ENCODE measurements at places on chromosomes 11 and 22. TPM values are rescaled to one million over a fixed set of nuclear protein-coding genes. Genes with fewer than 3 reads are reported as not detected.

The SLC39A13 gene
- 31.3 TPM for polyA plus RNA-seq

The C22orf15 gene
- polyA plus RNA-seq, result 0.43 TPM

The ARHGAP8 gene
- polyA plus RNA-seq, result 16.2 TPM

The TIMP3 gene
- 52.6 TPM for polyA plus RNA-seq

The MS4A7 gene
- 15.7 TPM for polyA plus RNA-seq

The MS4A6A gene
- polyA plus RNA-seq, result 53.8 TPM

The TSPAN18 gene
- polyA plus RNA-seq, result 59.1 TPM

The KDELR3 gene
- polyA plus RNA-seq, result 47.2 TPM

The CST6 gene
- 1.7 TPM for polyA plus RNA-seq

The ANO9 gene
- polyA plus RNA-seq, result 169 TPM

The NPAS4 gene
- 1.7 TPM for polyA plus RNA-seq

The IGLL1 gene
- 0.60 TPM for polyA plus RNA-seq

The SELENOH gene
- polyA plus RNA-seq, result 115 TPM

The JHY gene
- polyA plus RNA-seq, result 7.5 TPM

The PLEKHA7 gene
- polyA plus RNA-seq, result 59.0 TPM

The SMARCB1 gene
- 84.8 TPM for polyA plus RNA-seq

The PATZ1 gene
- 38.0 TPM for polyA plus RNA-seq

The TRIM49 gene
- not detected for polyA plus RNA-seq

The TTC36 gene
- 1.9 TPM for polyA plus RNA-seq

The CEND1 gene
- 2.0 TPM for polyA plus RNA-seq

The OR10A2 gene
- polyA plus RNA-seq, result 0.04 TPM

The C22orf31 gene
- polyA plus RNA-seq, result 1.5 TPM

The ZNF214 gene
- polyA plus RNA-seq, result 7.7 TPM

The GAB4 gene
- polyA plus RNA-seq, result not detected

The CHCHD10 gene
- polyA plus RNA-seq, result 88.2 TPM

The FRMD8 gene
- polyA plus RNA-seq, result 23.5 TPM

The ASCL3 gene
- polyA plus RNA-seq, result 0.18 TPM

The INS gene
- polyA plus RNA-seq, result 0.39 TPM

The ADAMTS15 gene
- 6.3 TPM for polyA plus RNA-seq

The MYBPC3 gene
- polyA plus RNA-seq, result 0.01 TPM

The TMEM191B gene
- 8.1 TPM for polyA plus RNA-seq

The PRDM10 gene
- 8.8 TPM for polyA plus RNA-seq

The OR5L2 gene
- not detected for polyA plus RNA-seq

The C11orf91 gene
- not detected for polyA plus RNA-seq

The TYR gene
- not detected for polyA plus RNA-seq

The GAB2 gene
- polyA plus RNA-seq, result 10.7 TPM

The HEPHL1 gene
- polyA plus RNA-seq, result 0.54 TPM

The WNT7B gene
- polyA plus RNA-seq, result 0.33 TPM

The E2F8 gene
- polyA plus RNA-seq, result 17.7 TPM

The BLID gene
- polyA plus RNA-seq, result not detected

The KRTAP5-7 gene
- 0.16 TPM for polyA plus RNA-seq

The DNAJB7 gene
- 2.5 TPM for polyA plus RNA-seq

The MRGPRX3 gene
- not detected for polyA plus RNA-seq

The CEP126 gene
- polyA plus RNA-seq, result 5.9 TPM

The CDC42EP2 gene
- 10.5 TPM for polyA plus RNA-seq

The RASD2 gene
- 4.7 TPM for polyA plus RNA-seq

The VSIG10L2 gene
- not detected for polyA plus RNA-seq

The CNIH2 gene
- 8.0 TPM for polyA plus RNA-seq

The OR5I1 gene
- not detected for polyA plus RNA-seq

The DEFB131B gene
- not detected for polyA plus RNA-seq

The MMP12 gene
- polyA plus RNA-seq, result 0.66 TPM

The MPPED1 gene
- polyA plus RNA-seq, result 0.61 TPM

The TST gene
- 87.6 TPM for polyA plus RNA-seq

The IL18 gene
- 60.7 TPM for polyA plus RNA-seq

The CRYBB2 gene
- 0.12 TPM for polyA plus RNA-seq

The OR6T1 gene
- not detected for polyA plus RNA-seq

All from large intestine (tissue), 12 donors.